ENCODE measurements at places on chromosomes 12 and 14. TPM values are rescaled to one million over a fixed set of nuclear protein-coding genes. Genes with fewer than 3 reads are reported as not detected.
A peak's percentile ranks its signal among the peaks of the same experiment; 100 is the strongest.

ANAPC5 gene
- total RNA-seq = 115 TPM

NEUROD4 gene
- not detected for total RNA-seq

RASAL1 gene
- total RNA-seq = not detected

SRRM4 gene
- not detected for total RNA-seq

CARMIL3 gene
- total RNA-seq = under 0.01 TPM

GRCh38 chr12:32369202-32369601, 30.2 kb upstream of the FGD4 start:
- no peak for DNase-seq

- no peak for DNase-seq
Measured at GRCh38 chr12:100442403-100442802, 31.3 kb upstream of the NR1H4 start.

- DNase-seq = no peak
Measured at GRCh38 chr14:73339206-73339605, 101.9 kb downstream of the PAPLN start.

DNA sequence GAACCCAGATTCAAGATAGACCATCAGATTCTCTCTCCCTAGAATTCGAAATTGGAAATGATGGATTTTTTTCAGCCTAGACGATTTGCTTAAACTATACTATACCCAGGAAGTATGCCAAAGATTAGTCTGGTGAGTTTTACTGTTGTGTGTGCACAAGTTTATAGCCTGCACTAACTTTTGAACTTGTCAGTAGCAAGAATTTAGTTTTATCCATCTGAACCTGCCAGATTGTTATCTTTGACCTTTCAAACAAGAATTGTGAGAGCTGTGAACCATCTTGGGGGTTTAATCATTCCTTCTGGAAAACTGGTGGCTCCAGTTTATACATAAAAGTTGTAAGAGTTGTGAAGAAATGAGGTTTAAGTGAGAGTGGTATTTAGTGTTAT, 243.5 kb upstream of the DAAM1 start:
- DNase-seq = no peak

GRCh38 chr12:109460538-109460937, 16.6 kb downstream of the KCTD10 start:
- DNase-seq = no peak

GRCh38 chr12:13084898-13085640, 18.4 kb downstream of the GSG1 start:
- no peak for DNase-seq

DNA sequence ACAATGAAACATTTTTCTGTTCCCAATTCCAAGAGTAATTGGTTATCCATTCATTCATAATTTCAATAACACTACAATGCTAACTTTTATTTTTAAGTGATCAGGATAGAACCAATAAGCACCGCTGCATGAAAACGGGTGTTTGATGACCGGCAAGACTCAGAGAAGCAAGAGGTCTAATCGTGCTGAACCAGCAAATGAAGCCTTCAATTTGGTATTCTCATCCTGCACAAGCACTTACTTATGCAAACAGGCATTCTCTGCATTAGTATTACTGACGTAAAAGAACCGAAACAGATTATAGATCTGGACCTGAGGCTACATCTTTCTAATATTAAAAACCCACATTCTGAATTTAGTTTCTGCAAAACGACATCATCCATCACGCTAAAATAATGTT, 67.7 kb downstream of the RBM19 start:
- DNase-seq = no peak

DNA sequence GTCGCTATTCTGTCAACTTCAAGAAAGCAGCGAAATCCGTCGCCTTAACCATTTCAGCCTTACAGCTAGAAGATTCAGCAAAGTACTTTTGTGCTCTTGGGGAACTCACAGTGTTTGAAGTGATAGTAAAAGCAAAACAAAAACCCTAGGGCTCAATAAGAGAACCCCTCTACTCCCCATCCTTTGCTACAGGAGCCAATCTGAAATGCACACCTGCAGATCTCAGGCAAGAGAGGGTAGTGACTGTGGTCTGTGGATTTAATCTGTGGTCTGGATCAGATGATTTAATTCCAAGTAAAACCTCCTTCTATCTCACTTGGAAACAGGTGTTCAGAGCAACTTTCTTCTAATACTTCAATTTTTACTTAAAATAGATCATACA, 422.9 kb upstream of the OR4E1 start:
- no peak for DNase-seq

DNA sequence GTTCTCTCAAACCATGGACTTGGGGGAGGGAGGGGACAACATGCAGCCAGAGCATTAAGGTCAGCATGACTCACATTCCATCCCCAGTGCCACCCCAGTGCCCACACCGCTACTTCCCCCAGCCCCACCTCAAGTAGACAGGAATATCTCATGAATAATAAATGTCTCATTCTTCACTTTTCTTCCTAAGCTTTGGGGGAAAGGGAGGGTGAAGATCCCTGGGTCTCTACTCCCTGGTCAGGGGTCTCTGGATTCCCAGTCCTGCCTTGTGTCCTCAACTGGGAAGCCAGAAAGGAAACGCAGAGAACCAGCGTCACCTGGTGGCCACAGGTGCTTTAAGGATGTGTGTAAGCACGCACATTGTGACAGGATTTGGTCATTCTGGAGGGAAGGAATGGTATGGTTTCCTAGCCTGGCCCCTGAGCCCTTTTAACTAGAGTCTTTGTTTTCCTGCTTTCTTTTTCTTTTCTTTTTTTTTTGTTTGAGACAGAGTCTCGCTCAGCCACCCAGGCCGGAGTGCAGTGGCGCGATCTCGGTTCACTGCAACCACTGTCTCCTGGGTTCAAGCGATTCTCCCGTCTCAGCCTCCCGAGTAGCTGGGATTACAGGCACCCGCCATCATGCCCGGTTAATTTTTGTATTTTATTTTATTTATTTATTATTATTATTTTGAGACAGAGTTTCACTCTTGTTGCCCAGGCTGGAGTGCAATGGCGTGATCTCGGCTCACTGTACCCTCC, 3.4 kb downstream of the GPR84 start:
- DNase-seq = peak; percentile 86
